Coronary artery (tissue), 2 donors: ENCODE measurements at places on chromosomes 7 and 10.

GRCh38 chr7:17915796-17916195 lies 24.5 kb downstream of the SNX13 start:
- no peak for DNase-seq

DNA sequence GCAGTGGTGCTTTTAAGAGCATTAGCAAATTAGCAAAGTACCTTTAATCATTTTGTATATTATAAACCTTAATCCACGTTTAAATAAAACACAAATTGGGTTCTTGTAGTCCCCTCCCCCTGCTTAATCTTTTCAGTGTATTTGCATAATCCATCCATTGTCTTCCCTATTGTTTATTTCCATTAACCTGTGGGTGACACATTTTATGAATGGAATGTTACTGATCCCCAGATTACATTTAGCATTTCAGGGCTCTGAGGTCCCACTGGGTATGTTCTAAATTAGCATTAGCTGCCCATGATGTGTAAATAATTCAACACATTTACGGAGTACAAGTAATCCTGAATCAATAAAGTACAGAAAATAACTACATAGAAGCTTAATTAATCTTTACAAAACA lies 138.4 kb upstream of the FEZF1 start:
- DNase-seq: no peak

- no peak for DNase-seq
Observed at GRCh38 chr7:94414980-94415379, 20.3 kb downstream of the COL1A2 start.

GRCh38 chr10:133127291-133128125 lies 32.5 kb upstream of the KNDC1 start:
- no peak for DNase-seq

DNA sequence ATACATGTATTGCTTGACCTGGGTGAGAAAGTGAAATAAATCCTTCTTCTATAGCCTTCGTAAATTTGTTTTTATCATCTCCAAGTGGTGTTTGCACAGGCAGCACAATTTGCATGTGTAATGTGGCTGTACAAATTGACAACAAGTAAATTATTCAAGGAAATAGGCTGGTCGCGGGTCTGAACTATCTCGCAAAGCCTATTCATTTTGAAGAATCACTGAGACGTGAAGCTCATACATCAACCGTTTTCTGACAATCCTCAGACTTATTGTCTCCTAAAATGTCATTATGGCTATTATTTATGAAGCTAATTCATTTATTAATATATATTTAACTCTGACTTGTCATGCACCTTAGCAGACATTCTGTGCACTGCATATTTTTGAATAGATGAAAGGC lies 16.2 kb upstream of the FAM204A start:
- no peak for DNase-seq

DNA sequence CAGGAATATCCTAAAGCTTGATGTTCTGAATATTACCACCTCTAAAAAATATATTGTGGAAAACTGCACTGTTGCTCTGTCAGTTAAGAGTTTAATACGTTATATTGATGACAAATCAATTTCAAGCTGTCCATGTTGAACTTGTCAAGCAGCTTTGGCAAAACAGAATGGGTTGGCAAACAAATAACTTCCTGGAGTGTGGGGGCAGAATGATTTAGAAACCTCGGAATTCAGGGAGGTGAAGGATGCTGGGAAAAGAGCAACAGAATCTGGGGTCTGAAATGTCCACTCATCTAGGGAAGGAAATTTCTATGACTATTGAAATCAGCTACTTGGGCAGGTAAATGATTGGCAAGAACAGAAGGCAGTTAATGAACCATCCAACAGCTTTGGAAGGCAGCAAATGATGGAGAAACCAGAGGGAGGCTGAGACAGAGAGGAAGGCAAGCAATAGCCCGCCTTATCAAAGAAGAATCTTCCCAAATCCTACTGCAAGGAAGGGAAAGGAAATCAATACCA lies 95.1 kb upstream of the PALS2 start:
- DNase-seq: no peak

DNA sequence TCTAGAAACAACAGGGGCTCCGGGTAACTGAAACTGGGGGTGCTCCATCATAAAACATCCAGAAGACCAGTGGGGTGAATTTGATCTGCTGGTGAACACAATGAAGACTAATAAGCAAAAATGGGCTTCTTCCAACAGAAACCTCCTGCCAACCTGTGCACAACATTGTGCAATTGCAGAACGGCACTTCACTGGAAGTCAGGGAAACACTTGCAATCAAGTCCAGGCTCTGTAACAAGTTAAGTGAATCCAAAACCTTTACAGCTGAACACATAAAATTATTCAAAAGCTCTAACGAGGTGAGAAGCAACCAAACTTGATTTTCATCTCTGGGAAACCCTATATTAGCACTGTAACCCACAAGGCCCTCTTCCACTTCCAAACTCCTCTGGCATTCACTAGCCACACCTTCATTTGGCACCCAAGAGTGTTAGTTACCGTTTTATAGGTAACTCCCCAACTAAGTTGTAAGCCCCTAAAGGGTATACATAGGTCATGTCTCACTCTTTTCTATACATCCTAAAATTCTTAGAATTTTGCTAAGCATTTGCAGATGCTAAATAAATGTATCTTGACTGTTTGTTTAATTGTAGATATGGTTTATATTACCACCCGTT lies 22.0 kb downstream of the IMMP2L start:
- no peak for DNase-seq

GRCh38 chr10:103545771-103546281 lies 52.3 kb downstream of the NEURL1 start:
- DNase-seq: no peak

DNA sequence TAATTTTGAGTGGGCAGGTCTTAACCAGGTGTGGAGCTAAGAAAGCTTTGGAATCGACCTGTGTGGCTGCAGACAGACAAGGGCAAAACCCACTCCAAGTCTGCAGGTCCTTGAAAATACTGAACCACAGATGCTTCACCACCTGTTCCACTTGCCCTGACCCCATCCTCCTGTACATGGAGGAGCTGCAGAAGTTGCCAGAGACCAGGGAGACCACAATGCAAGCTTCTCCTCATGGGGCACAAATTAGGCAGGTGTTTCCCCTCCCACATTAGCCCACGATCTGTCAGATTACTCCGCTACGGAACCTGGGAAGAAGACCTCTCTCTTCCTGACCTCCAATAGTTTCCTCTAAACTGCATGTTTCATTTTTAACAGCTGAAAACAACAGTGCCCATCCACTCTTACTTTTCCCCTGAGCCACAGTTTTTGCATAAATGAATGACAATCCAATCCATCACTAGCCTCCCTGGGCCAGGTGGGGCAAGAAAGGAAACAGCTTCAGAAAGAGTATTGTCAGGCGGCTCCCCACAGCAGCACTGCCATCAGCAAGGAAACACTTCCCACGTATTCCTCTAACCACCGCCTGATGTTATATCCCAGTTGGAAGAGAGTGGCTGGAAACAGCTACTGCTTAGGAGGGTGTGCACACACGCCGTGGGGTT lies 141.6 kb downstream of the PRKAG2 start:
- no peak for DNase-seq

- DNase-seq: no peak
Observed at GRCh38 chr7:94434042-94434441, 39.3 kb downstream of the COL1A2 start.

GRCh38 chr7:118202061-118202460 lies 18.1 kb downstream of the LSM8 start:
- no peak for DNase-seq

DNA sequence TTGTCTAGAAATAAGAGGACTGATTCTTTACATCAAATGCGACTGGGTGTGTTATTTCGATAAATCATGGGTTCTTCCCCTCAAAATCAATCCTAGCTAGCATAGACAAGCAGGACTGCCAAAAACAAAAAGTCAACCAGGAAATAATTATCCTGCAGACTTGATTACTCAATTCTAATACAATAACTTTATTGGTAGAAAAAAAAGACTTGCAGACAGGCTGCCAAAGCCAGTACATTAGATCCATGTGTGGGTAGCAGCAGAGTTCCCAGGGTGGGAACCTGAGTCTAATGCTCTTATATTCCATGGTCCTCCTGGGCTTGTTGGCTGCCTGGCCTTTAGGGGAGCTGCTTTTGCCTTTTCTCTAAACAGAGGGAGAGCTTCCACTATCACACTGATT lies 7.8 kb downstream of the AFAP1L2 start:
- DNase-seq: no peak

DNA sequence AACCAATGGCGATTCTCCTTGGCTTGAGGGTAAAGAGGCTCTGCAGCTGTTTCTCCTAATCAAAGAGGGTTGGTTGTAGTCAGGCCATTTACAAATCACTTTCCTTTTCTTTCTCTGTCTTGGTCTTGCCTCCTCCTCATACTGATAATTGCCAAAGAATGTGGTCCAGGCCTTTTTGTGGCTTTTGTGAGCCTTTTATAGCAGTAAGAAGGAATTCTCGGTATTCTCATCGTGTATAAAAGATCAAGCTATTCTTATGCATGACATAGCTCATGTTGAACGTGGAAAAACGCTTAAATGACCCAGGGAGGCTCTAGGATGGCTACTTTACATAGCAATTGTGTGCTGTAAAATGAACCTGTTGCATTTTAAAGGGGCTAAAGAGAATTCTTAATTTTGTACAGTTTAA lies 62.6 kb downstream of the RBM20 start:
- DNase-seq: peak; percentile 12

DNA sequence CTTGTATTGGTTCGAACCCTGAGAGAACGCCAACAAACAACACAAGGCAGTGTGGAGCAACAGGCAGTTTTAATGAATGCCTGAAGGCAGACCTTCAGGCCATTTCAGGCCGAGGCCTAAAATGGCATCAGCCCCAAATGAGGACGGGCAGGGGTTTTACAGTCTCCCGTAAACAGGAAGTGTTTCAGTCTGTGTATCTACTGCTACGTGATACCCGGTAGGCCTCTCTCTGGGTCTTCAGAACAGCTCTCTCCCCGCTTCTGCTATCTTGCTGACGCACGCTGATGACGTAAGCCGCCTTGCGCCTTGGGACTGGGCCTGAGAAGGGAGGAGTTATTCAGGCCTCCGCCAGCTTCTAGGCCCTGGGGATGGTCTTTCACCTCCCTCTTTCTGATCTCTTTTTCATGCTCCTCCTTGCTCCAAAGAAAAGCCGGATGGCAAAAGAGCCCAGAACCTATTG lies 67.7 kb downstream of the ST8SIA6 start:
- DNase-seq: no peak

GRCh38 chr7:92621561-92622023 lies 31.4 kb upstream of the FAM133B start:
- no peak for DNase-seq

DNA sequence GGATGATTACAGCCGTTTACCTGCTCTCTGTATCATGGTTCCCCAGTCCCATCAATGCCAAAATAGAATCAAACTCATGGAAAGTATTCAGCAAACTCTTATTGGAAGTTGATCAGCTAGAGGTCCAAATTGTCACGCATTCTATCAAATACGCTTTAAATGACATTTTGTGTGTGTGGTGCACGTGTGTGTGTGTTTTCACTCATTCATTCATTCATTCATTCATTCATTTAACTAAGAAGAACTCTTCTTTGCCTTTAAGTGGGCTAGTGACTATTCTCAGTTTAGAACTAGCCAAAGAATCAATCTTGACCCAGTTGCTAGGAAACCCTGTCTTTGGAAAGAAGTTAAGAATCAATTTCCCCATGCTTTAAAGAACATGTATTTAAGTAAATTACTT lies 102.8 kb downstream of the RTKN2 start:
- DNase-seq: no peak

GRCh38 chr7:92809397-92809759 lies 27.0 kb downstream of the CDK6 start:
- DNase-seq: no peak

DNA sequence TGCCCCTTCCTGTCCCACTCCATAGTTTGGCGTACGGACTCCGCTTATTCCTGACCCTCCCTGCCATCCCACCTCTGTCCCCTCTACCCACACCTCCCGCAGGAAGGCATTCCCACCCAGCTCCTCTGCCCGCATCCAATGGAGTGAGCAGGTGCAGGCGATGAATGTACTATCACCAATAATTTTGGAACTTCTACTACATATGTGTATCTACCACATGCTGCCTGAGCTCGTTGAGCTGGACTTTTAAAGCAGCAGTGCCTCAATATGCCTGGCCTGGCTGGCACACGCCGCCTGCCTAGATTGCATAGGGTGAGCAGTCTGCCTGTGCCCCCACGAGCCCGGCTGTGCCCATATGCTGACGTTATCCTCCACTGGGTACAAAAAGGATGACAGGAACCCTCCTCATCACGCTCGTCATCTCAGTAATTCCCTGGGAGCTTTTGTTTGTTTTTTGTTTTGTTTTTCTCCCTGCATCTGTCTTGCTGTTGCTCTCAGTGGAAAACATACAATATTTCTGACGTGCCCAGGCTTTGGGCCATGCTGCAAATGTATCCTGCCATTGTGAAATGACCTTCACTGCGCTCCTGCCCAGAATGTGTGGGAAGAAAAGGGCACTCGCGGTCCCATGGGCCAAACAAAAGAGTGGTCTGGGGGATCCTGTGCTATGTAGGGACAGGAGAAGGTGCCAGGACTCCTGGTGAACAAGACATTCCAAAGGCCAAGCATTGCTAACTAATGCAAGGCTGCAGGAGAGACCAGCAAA lies 302.8 kb downstream of the PTPRN2 start:
- DNase-seq: peak; percentile 22

- DNase-seq: no peak
Observed at GRCh38 chr7:52249741-52250140, 785.7 kb upstream of the POM121L12 start.

GRCh38 chr10:32295027-32295426 lies 51.9 kb downstream of the EPC1 start:
- DNase-seq: no peak

- DNase-seq: no peak
Observed at GRCh38 chr10:119005362-119006043, 24.0 kb upstream of the NANOS1 start.

GRCh38 chr7:151461942-151462230 lies 21.9 kb upstream of the CRYGN start:
- DNase-seq: no peak

DNA sequence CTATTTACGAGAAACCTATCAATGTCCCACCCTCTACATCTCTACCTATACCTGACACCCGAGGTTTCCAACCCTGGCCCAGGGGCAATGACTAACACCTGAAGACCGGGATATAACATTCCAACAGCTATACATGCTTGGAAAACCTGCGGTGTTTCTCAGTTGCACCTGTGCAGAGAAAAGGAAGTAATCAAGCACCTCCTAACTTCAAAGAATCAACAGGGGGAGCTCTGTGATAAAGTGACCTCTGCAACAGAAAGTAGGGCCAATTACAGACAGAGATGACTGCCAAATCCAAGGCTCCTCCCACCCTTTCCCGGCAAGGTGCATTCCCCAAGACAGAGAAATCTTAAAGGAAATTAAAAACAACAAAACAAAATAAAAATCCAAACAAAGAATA lies 41.3 kb downstream of the CCDC6 start:
- no peak for DNase-seq
